ENCODE measurements at places on chromosomes 5 and 9.

GRCh38 chr9:36874921-36875320, 159.1 kb downstream of the PAX5 start:
- DNase-seq, result no peak

DNA sequence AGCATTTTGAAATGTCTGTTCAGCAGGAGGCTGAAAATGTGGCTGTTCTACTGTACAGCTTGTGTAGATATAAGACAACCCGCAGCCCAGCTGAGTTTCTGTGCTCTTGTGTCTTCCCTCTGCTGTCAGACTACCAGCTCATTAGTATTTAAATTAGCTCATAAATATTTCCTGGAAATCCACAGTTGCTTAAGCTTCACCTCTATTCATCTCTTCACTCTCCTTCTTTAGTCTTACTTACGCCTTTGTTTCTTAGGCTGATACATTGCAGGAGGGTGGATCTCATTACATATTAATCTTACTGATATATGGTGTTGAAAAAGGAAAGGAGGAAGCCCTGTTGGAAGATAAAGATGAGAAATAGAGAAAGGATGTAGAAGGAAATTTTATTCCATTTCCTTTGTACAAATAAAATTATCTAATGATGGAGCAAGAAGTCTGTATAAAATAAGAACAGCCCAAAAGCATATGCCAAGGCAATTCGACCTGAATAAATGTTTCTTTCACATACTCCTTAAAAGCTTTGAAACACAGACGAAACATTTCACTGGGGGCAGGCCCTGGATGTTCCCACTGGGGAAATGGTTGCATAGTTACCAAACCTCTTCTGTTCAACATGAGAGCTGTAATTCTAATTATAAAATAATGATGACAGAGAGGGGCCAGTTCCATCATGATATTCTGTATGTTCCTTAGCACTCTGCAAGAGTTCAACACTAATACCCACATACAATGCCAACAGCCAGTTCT, 111.8 kb upstream of the APC start:
- no peak for DNase-seq

- DNase-seq, result no peak
Measured at GRCh38 chr5:54837093-54837492, 148.3 kb downstream of the ESM1 start.

GRCh38 chr5:172688349-172689217, 47.5 kb downstream of the NEURL1B start:
- no peak for DNase-seq

- DNase-seq, result no peak
Measured at GRCh38 chr9:112836394-112836793, 54.3 kb downstream of the SLC46A2 start.

DNA sequence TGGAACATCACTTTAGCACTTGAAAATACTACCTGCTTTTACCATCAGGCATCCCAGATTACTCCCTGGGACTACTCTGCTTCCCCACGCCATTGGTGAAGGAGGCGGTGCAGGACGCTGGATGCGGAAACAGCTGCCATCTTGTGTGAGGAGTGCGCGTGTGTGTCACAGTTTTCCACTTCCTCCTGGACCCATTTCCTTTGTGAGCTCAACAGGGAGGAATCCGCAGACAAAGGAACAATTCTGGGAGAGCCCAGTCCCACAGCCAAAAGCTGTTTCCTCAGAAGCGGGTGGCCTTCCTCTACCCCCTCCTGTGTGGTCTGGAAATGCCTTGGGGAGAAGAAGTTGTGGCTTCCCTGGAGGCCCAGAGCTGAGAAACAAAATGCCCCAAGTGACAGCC, 16.8 kb downstream of the AFAP1L1 start:
- no peak for DNase-seq

DNA sequence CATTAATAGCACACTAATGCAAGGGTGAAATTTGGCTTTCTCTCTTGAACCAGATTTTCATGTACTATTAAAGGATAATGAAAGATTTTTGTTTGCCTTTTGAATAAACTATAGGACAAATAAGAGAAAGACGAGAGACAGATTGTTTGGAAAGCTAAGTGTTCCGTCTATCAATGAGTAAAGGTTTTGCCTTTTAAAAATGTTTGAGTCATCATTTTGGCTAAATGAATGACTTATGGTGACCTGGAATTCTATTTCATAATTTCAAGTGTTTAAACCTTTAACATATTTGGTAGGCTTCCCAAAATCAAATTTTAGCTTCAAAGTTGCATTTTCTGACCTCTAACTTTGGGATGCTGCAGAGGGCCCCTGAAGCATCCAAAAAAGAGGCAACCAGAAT, 145.2 kb downstream of the SLC25A46 start:
- no peak for DNase-seq

- no peak for DNase-seq
Measured at GRCh38 chr5:173857234-173857633, 30.9 kb upstream of the CPEB4 start.

GRCh38 chr5:130066644-130067043, 162.4 kb downstream of the CHSY3 start:
- DNase-seq, result no peak

DNA sequence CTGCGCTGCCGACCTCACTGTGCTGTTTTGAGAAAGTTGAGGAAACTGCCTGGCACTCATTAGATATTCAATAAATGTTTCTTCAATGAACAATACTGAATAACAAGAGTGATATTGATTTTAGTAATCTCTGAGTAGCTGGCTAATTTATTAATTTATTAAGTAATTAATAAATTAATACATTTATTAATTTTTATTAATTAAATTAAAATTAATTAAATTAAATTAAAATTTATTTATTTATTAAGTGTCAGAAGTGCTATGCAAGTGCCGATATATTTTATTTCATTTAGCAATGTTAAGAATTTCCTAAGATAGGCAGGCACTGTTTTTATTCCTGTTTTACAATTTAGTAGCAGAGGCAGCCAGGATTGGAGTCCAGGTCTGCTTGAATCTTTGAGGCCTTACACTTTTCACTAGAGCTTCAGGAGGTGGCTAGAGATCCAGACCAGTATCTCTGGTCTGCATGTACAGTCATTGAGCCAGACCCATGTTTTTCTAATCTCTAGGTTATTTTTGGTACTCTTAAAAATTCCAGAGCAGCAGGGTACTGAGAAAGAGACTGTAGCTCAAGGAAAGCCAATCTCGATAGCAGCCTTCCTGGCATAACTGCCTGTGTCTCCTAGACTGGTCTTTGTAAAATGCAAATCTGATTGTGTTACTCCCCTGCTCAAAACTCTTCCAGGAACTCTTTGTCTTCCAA, 109.2 kb downstream of the ARHGEF28 start:
- no peak for DNase-seq
